ENCODE measurements at places on chromosomes 1 and 21.

DNA sequence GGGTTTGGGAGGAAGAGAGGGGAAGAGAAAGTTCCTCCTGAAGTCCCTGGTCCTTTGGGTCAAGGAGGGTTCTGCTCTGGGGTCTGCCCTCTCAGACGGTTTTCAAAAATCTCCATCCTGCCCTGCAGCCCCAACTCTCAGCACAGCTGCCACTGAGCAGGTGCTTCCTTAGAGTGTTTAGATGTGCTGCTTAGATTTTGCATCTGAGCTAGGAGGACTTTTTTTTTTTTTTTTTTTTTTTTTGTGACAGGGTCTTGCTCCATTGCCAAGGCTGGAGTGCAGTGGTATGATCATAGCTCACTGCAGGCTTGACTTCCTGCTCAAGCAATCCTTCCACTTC lies 324.9 kb upstream of the POU3F1 start:
- DNase-seq = no peak

DNA sequence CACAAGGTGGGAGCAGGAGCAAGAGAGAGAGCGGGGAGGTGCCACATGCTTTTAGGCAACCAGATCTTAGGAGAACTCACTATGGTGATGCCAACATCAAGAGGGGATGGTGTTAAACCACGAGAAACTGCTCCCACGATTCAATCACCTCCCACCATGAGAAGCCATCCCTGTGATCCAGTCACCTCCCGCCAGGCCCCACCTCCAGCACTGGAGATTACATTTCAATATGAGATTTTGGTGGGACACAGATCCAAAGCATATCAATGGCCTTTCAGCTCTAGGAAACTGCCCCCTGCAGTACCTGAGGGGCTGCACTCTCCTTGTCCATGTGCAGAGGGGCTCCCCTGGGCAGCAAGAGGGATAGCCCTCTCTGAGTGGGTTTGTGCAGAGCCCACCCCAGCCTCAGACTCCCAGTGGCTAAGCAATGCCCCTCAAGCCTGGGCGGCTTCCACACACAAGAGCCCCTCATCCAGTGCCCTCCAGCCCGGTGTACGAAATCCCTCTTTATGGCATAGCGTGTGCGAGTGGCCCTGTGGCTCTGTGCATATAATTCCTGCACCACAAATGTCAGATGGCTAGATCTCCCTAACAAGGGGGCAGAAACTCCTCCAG lies 15.5 kb upstream of the PRDM16 start:
- no peak for DNase-seq

DNA sequence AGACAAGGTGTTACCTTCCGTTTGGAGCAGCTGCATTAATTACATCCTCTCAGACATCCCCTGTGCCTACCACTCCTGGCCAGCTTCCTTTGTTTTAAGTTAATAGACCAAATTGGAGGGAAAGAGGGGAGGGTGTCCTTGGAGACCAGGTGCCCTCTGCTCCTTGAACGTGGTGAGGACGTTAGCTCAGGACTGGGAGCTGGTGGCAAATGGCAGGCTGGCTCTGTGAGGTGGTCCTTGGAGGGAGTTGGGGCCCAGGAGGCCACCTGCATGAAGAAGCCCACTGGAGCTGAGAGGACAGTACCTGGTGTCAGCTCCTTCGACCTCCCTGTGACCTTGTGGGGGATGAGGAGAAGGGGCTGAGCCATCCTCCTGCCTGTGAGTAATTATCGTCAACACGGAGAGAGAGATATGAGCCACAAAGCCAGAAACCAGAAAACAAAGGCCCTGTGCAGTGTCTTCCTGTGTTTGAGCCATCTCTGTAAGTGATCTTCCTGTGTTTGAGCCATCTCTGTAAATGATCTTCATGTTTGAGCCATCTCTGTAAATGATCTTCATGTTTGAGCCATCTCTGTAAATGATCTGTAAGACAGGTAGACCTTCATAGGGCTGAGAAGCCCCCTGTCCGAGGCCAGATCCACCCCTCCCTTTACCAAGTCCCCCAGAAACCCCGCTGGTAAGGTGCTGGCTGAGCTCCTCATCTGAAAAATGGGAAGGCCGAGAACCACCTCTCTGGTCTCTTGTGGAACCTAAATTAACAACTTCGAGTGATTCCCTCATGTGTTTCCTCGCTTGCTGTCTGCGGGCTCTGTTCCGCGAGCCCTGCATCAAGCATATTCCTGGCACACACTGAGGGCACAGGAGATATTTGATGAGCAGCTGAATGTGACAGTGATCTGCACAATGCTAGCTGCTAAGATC lies 126.0 kb downstream of the CAMTA1 start:
- no peak for DNase-seq

DNA sequence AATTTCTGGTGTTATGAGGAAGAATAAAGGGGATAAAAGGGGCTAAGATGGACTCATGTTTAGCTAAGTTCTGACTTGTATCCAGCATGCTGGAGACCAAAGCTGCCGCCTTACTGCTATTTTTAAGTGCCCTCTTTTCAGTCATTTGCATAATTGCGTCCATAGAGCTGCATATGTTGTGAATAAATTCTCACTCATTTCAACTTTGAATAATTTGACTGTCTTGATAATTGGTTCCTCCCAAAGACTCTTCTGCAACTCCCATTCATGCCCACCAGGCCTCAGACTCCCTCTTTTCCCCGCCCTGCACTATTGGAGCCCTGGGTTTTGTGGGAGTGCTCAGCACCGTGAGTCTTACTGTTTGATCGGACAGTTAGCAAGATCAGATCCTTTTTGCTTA lies 45.0 kb downstream of the KIAA0040 start:
- no peak for DNase-seq

DNA sequence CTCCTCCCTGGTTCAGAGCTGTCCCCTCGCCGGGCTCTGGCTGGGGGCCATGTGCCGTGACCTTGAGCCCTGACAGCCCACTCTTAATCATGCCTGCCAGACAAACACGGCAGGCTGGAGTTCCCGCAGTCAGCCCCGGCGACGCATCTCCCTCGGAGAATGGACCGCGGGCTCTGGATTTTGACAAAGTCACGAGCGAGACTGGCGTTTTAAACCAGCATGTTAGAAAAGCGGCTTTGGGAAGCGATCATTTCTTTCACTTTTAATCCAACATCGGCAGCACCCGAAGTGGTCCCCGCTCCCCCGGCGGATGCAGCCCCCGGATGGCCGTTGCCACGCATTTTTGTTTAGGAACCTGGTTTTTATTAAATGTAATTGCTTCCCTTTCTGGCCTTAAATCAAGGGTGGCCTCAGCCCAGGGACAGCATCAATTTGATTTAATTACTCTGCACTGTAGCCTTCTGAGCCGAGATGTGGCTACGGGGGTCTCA lies 70.9 kb downstream of the PRDM16 start:
- no peak for DNase-seq

- DNase-seq = no peak
These were observed 32.4 kb upstream of the PGBD5 start for GRCh38 chr1:230458509-230458908.

DNA sequence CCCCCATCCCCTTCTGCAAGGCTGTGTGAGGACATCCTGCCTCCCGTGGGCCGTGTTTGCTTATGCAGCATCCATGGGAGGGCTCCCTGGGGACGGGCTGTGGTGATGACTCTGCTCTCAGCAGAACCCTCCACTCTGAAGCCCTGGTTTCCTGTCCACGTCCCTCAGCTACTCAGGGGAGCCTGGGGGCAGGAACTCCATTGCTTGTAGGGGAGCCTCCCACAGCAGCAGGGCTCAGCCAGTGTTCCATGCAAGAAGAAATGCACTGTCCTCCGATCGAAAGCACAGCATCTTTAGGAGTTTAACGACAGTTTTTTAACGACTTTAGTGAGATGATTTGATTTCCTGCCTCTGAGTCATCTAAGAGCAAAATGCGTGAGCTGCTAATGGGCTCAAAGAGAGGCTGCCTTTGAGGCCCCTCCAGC lies 8.3 kb upstream of the KCNAB2 start:
- no peak for DNase-seq

GRCh38 chr1:34713443-34713842 lies 41.4 kb upstream of the GJB5 start:
- DNase-seq = no peak

GRCh38 chr1:36458910-36459309 lies 5.3 kb downstream of the MRPS15 start:
- peak; percentile 68 for DNase-seq

Measured in common myeloid progenitor, CD34-positive (primary cell).